NCI-H82 (cell line): ENCODE measurements at places on chromosomes 11 and 22.

DNA sequence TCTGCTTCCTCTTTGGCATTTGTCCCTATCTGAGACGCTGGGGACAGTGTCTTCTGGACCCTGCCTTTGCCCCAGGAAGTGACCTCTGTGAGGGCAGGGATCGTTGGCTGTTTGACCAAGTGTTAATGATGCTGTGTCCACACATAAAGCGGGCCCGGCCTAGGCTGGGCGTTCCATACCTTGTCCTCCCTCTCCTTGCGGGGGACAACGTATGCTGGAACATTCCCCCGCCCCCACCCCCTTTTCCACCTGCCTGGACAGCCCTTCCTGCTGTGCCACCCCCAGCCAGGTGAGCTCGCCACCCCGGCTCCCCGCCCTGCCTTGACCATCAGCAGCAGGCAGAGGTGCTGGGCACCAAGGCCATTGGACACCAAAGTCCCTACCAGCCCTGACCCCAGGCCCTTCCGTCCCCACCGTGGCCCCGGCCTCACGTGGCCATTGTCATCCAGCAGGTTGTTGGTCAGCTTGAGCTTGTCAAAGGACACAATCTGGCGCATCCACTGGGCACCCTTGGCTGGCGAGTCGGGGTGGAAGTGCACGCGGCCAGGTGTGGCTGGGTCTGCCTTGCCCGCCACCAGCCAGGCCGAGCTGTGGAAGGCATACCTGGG lies 4.1 kb upstream of the NUDT8 start:
- no peak for DNase-seq

GRCh38 chr11:107581147-107581546 lies 9.8 kb upstream of the ELMOD1 start:
- no peak for DNase-seq

- DNase-seq, result no peak
Measured at GRCh38 chr22:28171712-28172111, 252.7 kb upstream of the PITPNB start.

DNA sequence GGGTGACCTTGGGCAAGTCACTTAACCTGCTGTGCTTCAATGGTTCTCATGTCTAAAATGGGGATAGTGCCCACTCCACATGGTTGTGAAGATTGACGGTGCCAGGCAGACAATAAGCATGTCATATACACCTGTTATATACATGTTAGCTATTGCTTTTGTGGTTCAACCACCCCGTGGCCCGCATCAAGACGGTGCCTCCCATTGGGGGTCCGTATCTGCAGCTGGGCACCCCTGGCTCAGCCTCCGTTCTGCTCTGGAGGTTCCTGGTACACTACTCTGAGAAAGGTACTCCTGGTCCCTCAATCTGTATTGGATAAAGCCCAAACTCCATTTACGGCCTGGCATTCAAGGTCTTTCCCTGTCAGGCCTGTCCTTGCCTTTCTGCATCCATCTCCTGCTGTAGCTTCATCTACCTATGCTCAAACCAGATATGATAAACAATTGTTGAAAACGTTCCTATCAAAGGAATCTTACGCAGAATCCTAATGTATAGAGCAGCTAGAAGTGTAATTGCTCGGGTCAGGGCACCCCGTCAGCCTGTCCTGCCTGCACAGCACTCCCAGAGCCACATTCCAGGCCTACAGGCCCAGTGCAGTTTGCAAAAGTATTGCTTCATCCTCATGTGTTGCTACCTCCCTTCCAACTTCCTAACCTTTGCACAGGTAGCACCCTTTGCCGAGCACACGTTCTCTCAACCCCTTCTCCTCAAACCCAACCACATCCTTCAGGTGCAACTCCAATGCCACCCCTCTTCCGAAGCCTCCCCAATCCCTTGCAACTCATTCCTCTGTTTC lies 194.9 kb downstream of the BCR start:
- no peak for DNase-seq

DNA sequence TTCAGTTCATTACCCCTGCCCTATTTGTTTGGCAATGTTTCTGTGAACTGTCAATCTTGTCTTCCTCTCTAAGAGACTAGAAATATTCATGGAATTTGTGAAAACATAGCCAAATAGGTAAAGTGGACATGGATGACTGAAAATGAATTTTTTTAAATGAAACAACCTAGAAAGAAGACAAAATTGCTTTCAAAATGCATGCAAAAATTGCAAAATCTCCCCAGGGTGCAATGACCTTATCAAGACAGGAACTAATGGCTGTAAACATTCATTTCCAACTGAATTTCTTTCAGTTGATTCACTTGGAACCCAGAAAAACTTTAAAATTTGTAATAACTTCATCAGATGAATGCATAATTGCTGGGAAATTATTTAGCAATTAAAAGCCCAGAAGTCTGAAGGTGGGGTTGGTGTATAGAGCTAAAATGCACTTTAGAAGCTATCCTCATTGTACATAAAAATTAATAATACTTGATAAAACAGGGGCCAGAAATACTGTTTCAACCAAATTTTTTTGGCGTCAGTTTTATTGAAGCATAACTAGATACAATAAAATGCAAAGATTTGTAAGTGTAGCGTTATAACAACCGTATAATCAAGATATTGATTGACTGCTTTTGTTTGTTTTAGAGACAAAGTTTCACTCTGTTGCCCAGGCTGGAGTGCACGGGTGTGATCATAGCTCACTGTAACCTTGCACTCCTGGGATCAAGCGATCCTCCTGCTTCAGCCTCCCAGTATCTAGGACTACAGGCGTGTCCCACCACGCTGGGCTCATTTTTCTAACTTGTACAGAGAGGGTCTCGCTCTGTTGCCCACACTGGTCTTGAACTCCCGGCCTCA lies 27.6 kb upstream of the SLC35C1 start:
- no peak for DNase-seq

DNA sequence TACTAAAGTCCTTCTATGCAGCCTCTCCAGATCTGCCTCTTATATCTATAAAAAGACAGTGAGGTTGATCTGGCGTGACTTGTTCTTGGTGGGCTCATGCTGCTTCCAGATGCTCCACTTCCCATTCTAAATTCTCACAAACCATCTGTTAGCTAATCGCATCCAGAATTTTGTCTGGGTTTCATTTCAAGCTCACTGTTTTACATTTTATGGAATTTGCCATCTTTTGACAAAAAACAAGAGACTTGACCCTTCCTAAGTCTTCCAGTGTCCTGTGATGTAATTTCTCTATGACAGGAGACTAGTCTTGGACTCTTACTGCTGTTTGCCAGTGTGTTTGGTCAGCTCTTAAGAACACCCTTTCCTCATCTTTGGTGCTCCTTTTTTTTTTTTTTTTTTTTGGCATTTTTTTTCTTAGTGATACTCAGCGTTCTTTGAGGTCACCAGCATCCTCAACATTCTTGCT lies 23.0 kb downstream of the CRKL start:
- no peak for DNase-seq

DNA sequence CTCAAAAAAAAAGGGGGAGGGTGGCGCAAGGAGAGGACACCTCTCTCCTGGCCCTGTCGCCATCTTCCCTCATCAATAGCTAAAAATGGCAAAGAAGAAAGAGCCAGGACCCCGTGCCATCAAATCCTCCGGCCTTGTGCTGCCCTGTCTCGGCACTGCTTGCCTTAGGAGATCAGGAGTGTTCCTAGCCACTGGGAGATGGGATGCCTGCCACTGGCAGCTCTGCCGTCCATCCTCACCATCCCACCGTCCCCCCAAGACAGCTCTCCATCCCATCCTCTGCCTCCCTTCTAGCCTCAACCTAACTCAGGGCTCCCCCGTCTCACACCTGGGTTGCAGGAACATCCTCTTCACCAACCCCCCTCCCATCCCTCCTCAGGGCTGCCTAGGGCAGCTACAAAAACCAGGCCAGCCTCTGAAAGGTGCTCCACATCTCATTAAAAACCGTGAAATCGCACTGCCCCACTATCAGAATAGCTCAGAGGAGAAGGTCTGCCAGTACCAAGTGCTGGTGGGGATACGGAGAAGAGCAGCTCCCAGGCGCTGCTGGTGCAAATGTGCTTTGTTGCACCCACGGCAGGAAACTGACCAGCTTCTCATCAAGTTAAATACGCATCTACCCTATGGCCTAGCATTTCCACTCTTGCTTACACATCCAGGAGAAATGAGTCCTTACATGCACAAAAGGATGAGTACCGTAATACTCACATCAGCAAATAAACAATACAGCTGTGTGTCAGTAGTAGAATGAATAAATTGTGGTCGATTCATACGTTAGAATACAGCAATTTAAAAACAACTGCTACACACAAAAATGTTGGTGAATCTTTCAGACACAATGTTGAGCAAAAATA lies 31.7 kb upstream of the GCAT start:
- DNase-seq, result no peak

- no peak for DNase-seq
Measured at GRCh38 chr22:46515208-46516111, 22.0 kb downstream of the CELSR1 start.

GRCh38 chr11:106131998-106132397 lies 54.5 kb downstream of the AASDHPPT start:
- DNase-seq, result no peak

GRCh38 chr22:38943201-38943600 lies 14.2 kb upstream of the APOBEC3A start:
- peak; percentile 23 for DNase-seq

DNA sequence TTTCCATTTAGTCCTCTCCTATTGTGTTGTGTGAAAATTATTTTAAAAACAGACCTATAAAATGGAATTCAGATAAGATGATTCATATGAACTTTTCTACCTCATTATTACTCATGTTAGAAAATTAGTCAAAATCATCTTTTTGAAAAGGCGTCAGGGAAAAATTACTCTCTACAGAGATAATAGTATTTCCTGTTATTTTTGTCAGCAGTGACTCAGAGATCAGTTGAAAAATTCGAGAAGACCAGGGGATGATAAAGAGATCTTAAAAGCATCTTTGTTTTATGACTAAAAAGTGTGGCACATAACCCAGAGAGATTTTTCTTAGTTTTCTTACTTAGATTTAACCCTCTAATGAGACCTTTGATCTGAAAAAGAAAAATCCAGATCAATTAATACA lies 157.9 kb upstream of the CARD18 start:
- no peak for DNase-seq

GRCh38 chr11:113504586-113504985 lies 29.4 kb upstream of the DRD2 start:
- DNase-seq, result no peak

DNA sequence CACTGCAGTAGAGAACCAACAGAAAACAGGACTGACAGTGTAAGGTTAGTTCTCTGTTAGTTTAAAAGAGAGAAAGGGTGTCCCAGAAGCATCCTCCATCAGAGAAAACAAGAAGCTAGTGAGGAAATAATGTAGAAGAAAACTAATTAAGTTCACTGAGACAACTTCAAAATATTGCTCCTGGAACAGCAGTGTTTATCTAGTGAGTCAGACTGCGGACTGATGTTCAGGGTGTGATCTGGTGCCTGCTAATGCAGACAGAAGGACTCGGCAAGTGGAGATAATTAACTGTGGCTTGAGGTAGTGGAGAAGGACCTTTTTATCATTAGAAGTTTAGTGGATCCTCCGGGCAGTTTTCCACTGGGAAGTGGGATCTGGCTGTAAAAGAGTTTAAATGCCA lies 55.4 kb downstream of the CDON start:
- DNase-seq, result no peak

GRCh38 chr22:42560781-42561180 lies 7.0 kb downstream of the SERHL2 start:
- peak; percentile 38 for DNase-seq

- DNase-seq, result peak; percentile 57
Measured at GRCh38 chr11:65663639-65664200, 1.0 kb upstream of the RELA start.

DNA sequence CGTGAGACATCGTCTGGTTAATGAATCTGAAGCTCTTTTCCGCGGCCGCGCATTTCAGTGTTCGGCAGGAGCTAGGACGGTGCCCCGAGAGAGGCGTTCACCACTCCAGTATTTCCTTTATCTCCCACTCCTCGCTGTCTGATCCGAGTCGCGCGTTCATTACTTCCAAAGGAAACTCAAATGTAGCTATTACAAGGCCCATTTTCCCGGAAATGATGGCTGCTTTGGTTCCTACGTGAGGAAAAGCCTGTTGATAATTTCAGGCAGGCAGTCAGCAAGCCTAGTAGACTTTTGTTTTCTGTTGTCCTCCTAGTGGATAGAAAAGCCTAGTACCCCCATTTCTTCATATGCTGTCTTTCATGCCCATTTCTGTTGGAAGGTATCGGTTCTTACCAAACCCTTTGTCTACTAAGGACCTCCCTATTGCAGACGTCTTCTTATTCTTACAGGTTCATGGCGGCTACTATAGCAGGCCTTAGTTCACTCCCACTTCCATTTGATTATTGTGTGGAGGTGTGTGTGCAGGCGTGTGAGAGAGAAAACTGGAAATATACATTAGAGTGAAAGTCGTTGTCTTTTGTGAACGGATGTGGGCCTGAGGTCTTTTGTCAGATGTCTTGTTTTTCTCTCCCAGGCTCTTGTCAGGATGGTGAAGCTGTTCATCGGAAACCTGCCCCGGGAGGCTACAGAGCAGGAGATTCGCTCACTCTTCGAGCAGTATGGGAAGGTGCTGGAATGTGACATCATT lies 737 bp downstream of the RBM4 start:
- peak; percentile 49 for DNase-seq

- DNase-seq, result no peak
Measured at GRCh38 chr22:38837414-38837928, 6.4 kb downstream of the NPTXR start.

- DNase-seq, result no peak
Measured at GRCh38 chr11:125313271-125314219, 149.0 kb downstream of the PKNOX2 start.

- no peak for DNase-seq
Measured at GRCh38 chr11:43933608-43934551, 8.6 kb upstream of the C11orf96 start.

GRCh38 chr22:28771195-28771791 lies 1.2 kb upstream of the CCDC117 start:
- DNase-seq, result no peak

GRCh38 chr22:22748297-22748743 lies 103.9 kb downstream of the GGTLC2 start:
- peak; percentile 47 for DNase-seq

DNA sequence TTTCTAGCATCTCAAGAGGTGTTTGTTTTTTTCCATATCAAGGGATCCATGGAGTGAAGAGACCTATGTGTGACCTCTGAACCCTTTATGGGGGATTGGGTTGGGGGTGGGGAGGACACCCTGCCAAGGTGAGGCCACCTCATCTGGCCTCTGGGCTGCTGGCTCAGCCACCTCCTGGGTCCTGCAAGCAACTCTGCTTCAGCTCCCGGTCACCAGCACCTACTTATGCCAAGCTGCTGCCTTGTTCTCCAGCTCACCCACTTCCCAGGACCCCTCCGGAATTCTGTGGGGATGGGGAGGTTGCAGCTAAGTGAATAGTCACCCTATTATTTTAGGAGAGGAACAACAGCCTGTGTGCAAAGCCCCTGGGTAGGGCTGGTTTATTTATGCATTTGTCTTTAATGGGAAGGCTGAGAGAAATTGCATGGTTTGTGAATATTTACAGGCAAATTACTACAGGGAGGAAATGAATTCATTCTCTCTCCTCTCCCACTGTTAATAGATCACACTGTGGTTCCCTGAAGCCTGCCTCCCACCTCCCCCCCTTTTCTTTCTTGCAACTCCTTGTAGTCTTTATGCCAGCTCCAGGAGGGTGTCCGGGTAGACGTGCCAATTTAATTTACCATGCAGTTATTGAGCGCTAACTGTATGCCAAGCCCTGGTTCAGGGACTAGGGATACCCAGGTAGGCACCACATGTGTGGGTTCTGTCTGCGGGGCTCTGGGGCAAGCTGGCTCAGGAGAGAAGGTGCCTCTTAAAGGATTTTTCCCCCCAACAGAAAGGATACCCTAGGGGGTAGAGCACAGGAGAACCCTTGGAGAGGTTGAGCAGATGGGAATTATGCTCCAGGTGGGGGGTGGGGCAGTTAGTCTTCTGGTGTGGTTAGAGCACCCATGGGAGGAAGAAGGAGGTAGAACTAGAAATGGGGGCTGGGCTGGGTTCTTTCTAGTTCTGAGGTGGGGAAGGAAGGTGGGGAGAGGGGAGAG lies 50.7 kb downstream of the TSPAN18 start:
- DNase-seq, result peak; percentile 83
